Colonic mucosa (tissue), 4 donors: ENCODE measurements at places on chromosomes 4 and X. TPM values are rescaled to one million over a fixed set of nuclear protein-coding genes. Genes with fewer than 3 reads are reported as not detected.

DNA sequence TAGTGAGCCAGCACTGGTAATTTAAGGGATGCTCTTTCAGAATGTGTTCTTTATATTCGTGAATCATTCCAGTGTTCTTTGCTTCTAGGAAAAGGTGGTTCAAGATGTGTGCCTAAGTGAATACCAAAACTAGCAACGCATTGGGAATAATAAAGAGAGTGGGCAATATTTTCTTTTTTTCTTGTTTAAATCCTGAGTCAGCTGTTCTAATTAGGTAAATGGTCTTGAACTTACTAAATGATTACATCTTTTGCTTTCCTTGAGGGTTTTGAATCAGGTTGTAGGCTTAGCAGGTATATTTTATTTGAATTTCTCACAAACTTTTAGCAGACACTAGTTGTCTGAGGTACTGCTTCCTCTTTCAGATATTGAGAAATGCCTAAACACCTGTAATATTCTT is 29.5 kb downstream of the ENPEP start:
- no peak overlapping the region for H3K27ac ChIP-seq
- H3K27me3 ChIP-seq: no peaks in the 10 kb centered on the region
- no peaks in the 10 kb centered on the region for H3K4me1 ChIP-seq
- no peak overlapping the region for H3K4me3 ChIP-seq

GRCh38 chr4:142045996-142046395 is 409.6 kb downstream of the IL15 start:
- no peaks in the 10 kb centered on the region for H3K36me3 ChIP-seq
- H3K4me1 ChIP-seq: no peaks in the 10 kb centered on the region
- no peaks in the 10 kb centered on the region for H3K27me3 ChIP-seq
- H3K4me3 ChIP-seq: no peak overlapping the region
- no peak for DNase-seq
- no peak overlapping the region for H3K27ac ChIP-seq

GRCh38 chr4:176792326-176793059 is at the start of gene VEGFC:
VEGFC (minus strand) TSS chr4:176792922; CDS start chr4:176792311, 611 bp downstream.
- H3K36me3 ChIP-seq: no peaks in the 10 kb centered on the region
- H3K27me3 ChIP-seq: peaks cover 9% of the 10 kb centered on the region
- DNase-seq: peak; percentile 24
- H3K4me1 ChIP-seq: no peaks in the 10 kb centered on the region
- peak within 1 kb of the TSS; percentile 38 for H3K4me3 ChIP-seq

DNA sequence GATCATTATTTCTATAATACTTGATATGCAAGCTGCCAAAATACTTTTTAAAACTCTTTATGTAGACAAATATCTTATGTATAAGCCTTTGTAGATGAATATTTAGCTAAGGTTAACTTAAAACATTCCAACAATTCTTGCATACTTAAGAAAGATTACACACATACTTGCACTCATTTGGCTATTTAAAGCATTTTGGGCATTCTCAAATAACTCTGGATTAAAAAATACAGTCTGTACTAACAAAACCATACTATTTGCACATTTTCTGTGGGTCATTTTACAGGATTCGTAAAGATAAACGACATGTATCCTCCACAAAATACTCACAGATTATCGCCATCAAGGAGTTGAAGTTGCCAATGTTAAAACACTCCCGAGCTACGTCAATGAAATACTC is 26.5 kb downstream of the RASGEF1B start:
- H3K4me3 ChIP-seq: no peak overlapping the region
- no peak overlapping the region for H3K27ac ChIP-seq
- no peaks in the 10 kb centered on the region for H3K27me3 ChIP-seq
- no peak for DNase-seq
- no peaks in the 10 kb centered on the region for H3K4me1 ChIP-seq

DNA sequence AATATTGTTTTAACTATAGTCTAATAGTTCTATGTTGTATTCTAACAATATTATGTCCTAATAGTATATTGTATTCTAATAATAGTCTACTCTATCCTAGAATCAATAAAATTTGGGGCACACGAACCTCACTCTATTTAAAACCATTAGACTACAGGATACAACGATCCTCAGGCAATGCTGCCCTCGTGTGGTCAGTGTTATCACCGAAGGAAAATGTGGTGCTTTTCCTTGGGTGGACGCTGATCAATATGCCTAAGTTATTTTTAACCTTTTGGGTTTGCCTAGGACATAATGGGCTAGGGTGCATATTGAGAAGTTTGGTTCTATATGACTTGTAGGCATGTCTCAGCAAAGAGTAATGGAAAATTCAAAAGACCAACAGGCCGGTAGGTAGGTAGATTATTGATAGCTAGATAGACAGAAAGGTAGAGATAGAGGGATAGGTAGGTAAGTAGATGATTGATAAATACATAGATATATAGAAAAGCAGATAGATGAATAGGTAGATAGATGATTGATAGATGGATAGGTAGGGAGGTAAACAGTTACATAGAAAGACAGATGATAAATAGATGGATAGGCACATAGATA is 75.1 kb downstream of the PRKX start:
- H3K27me3 ChIP-seq: no peaks in the 10 kb centered on the region
- no peaks in the 10 kb centered on the region for H3K36me3 ChIP-seq
- H3K4me1 ChIP-seq: no peaks in the 10 kb centered on the region

DNA sequence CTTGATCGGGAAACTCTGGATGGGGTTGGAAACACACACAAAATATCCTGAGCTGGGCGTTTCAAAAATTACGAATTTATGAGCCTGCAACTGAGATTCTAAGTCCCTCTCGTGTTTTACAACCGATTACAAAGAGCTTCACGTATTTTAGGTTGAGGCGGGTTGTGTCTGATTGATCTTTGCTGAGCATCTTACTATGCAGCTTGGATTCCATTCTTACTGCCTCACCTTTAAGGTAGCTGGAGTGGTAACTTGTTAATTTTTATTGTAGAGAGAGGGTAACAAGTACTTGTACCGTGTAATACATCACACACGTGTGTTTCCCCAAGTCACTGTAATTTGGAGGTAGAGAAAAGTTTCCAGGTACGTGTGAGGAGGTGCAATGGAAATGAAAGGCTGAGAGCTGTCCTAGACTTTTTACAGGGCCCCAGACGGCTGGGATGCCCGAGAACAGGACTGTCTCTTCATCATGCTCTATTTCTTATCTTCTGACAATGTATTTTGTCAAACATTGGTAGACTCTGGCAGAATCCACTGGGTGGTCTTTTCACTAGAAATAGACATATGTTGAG is 97.8 kb upstream of the TENM3 start:
- no peaks in the 10 kb centered on the region for H3K36me3 ChIP-seq
- peaks cover 53% of the 10 kb centered on the region for H3K27me3 ChIP-seq

DNA sequence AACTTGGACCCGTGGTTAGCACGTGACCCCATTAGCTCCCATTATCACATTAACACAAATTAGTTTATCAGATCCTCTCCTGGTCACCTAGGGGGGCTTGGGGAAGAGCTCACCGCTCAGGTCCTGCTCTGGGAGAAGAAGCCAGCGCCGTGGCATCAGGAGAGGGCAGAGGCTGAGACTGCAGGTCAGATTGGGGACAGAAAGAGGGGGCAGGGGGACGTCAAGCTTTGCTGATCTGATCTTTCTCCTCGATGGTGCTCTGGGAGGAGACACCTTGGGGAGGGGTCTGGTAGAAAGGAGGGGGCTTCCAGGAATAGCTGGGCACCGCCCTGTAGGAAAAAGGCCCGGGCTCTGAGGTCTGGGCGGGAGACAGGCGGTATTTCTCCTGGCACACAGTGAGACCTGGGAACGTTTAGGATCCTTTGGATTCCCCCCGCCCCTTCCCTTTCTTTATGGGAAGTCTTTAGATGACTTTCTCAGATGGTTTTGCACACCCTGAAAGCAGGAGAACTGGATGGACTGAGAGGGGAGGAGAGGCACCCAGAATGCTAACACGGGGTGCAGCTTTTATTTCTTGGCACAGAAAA is 9.1 kb upstream of the ELF4 start:
- H3K4me1 ChIP-seq: no peaks in the 10 kb centered on the region
- H3K4me3 ChIP-seq: no peak overlapping the region
- no peaks in the 10 kb centered on the region for H3K27me3 ChIP-seq
- no peak for DNase-seq

DNA sequence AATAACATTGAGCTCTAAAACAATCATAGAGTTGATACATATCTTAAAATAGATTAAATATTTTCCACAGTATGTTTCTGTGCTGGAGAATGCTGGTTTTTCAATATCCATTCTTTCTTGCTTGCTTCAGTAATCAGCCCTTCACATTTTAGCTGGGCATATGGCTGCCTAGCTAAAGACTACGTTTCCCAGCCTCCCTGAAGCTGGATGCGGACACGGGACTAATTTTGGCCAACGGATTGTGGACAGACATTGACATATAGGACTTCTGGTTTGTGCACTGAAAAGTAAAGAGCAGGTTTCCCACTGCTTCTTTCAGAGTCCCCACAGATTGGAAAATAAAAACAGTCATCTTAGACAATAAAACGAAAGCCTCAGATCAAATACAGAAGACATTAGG is 97.3 kb downstream of the COL25A1 start:
- no peak for DNase-seq
- H3K4me1 ChIP-seq: no peaks in the 10 kb centered on the region
- no peak overlapping the region for H3K4me3 ChIP-seq
- no peak overlapping the region for H3K27ac ChIP-seq
- no peaks in the 10 kb centered on the region for H3K36me3 ChIP-seq

DNA sequence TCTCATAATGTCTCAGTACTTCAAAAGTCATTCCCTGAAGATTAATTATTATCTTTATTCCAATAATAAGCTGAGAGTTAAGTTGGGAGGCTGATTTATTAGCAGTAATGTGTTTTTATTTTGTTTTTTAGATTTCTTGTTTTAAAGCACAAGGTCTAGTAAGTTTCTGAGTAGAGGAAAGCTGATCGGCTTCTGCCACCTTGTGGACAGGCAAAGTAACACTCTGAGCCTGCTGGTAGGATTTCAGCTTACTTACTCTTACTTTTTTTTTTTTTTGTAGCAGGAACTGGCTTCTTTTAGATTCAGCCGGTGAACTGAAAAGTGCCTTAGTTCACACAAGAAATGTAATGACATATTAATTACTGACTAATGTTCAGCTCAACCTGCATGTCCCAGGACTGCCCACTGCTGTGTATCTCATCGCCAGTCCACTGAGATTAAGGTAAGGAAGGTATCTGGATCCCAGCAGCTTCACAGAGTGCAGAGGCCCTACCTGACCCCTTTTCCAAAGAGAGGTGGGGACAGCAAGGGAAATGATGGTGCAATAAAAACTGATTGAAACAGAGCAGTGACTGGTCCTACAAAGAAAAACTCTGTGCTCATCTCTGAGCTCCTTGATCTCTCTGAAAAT is 126.5 kb downstream of the ADGRA3 start:
- peak; percentile 45 for DNase-seq
- no peak overlapping the region for H3K4me3 ChIP-seq
- H3K27ac ChIP-seq: no peak overlapping the region
- H3K27me3 ChIP-seq: no peaks in the 10 kb centered on the region
- H3K36me3 ChIP-seq: no peaks in the 10 kb centered on the region
- H3K4me1 ChIP-seq: no peaks in the 10 kb centered on the region

- H3K4me3 ChIP-seq: no peak overlapping the region
- no peaks in the 10 kb centered on the region for H3K27me3 ChIP-seq
- peak; percentile 26 for DNase-seq
- H3K27ac ChIP-seq: no peak overlapping the region
- H3K4me1 ChIP-seq: no peaks in the 10 kb centered on the region
Measured at GRCh38 chr4:2305766-2306501, 44.0 kb upstream of the MXD4 start.

GRCh38 chr4:123248085-123248659 is 148.4 kb upstream of the SPRY1 start:
- no peak overlapping the region for H3K27ac ChIP-seq
- no peaks in the 10 kb centered on the region for H3K27me3 ChIP-seq
- H3K4me3 ChIP-seq: no peak overlapping the region

- no peaks in the 10 kb centered on the region for H3K4me1 ChIP-seq
- no peak overlapping the region for H3K27ac ChIP-seq
- no peaks in the 10 kb centered on the region for H3K36me3 ChIP-seq
- H3K27me3 ChIP-seq: no peaks in the 10 kb centered on the region
- no peak for DNase-seq
- no peak overlapping the region for H3K4me3 ChIP-seq
Measured at GRCh38 chr4:18214411-18215055, 193.0 kb upstream of the LCORL start.

GRCh38 chrX:27728291-27728690 is 79.5 kb upstream of the MAGEB10 start:
- H3K27me3 ChIP-seq: no peaks in the 10 kb centered on the region
- no peak overlapping the region for H3K4me3 ChIP-seq
- DNase-seq: no peak
- H3K27ac ChIP-seq: no peak overlapping the region

Gene VGLL1
- not detected for total RNA-seq

Gene SYP
- 6.4 TPM for total RNA-seq

Gene MAGEA9B
- not detected for total RNA-seq

Gene REST
- 31.9 TPM for total RNA-seq
